ENCODE measurements at places on chromosomes 12 and 14.

GRCh38 chr14:101730626-101731186, 30.8 kb upstream of the PPP2R5C start:
- DNase-seq = no peak

DNA sequence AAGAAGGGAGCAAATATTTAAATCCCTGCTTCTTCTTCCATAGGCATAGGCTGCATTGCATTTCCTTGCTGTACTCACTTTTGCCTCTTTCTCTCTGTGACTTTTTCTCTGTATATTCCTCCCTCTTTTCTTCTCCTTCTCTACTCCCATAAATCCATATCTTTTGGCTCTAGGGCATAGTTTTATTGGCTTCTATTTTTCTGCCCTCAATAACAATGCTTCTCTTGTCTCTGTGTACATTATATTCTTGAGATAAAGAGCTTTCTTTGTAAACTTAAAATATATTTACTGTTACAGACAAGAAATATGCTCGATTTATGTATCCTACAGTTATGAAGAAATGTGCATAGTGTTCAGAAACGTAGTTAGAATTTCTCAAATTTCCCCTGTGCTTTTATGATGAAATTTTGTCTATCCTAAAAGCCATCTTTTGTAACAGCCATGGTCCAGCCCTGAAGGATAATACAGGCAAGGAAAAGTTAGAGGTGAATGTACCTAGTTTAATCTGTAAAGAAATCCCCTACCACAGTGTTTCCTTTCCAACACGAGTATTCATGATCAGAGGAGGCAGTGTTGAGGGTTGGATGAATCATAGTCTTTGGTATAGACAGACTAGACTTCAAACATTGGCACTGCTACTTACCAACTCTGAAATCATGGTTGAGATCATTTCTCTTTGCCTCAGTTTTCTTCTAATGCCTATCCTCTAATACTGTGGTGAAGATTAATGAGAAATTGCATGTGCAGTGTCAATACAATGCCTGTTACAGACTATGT, 173.3 kb upstream of the FAR2 start:
- DNase-seq = no peak

GRCh38 chr14:90641168-90641567, 175.1 kb downstream of the TTC7B start:
- no peak for DNase-seq

- DNase-seq = no peak
These were observed 179.0 kb upstream of the KRR1 start for GRCh38 chr12:75690296-75690955.

DNA sequence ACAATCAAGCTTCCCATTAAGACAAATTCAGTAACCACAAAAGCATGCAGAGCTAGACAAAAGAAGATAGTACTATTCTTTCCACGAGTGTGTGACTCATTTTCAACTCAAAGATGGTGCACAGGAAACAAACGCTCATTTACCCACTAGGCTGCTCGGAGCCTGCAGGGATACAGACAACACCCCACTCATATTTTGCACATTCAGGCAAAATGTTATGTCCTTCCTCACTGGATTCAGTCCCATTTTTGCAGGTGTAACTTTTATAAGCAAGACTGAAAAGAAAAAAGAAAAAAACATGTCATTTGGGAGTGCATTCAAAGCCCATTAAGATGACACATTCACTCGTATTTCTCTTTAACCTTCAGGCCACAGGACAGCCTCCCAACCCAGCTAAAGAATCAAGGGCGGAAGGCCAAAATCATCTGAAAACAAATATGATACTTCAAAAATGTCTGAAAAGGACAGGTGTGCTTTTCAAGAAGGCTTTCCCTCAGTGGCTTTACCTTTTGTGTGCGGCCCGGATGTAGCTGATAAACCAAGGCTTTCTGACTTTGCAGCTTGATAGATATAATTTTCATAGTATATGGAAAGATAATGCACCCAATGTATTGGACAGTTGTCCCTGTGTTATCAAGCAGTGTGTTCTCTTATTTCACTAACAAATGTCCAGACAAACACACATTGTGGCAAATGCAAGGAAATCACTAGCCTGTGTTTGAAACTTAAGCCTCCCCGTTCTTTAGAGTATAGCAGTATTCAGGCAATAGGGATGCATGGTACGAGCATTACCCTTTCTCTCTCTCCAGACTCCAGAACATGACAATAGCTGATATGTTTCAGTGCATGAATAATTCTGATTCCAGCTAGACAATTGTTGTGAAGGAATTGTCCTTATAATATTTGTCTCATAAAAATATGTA, 147.8 kb upstream of the KRR1 start:
- no peak for DNase-seq

DNA sequence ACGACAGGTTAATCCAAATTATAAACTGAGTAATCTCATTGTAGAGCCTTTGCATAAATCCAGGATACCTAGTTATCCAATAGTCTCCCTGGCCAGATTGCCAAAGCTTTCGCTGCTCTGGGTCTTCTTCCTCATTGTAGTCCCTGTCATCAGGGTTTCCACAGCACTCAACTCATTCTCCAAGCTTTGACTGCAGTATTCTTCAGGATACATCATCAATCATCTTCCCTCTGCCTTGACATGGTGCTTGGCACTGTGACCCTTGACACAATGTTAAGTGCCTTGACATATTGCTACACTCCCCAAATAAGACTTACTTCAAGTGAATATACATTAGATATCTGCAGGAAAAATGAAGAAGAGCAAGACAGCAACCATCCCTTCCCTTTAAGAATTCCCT, 60.1 kb upstream of the RESF1 start:
- no peak for DNase-seq

- no peak for DNase-seq
These were observed 37.8 kb upstream of the PPP1CC start for GRCh38 chr12:110780448-110780847.

- DNase-seq = no peak
These were observed 82.9 kb downstream of the NCOR2 start for GRCh38 chr12:124484526-124484953.

DNA sequence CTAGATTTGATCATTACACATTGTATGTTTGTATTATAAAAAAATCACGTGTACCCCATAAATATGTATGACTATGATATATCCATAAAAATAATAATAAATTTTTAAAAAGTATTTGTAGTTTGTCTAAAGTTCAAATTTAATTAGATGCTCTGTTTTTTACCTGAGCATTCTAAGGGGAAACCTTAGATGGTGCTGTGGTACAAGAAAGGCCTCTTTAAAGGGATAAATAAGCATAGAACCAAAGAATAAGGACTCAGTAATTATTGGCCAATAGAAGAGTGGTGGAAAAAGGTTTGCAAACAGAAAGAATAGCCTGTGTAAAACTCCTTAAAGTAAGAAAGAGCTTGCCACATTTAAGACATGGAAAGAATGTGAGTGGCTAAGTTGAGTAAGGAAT, 580.1 kb upstream of the SEL1L start:
- no peak for DNase-seq

DNA sequence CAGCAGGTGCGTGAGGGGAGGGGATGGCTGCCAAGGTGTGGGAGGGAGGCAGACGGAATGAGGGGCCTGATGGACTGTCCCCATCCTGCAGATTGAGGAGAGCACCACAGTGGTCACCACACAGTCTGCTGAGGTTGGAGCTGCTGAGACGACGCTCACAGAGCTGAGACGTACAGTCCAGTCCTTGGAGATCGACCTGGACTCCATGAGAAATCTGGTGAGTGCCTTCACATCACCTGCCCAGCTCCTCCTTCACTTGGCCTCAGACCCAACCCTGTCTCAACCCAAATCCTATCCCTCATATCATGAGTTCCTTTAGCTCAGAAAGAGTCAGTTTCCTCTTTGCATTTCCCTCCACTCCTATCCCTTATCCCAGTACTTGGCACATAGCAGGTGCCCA, 2.7 kb downstream of the KRT18 start:
- DNase-seq = no peak

- DNase-seq = no peak
These were observed 10.3 kb downstream of the TESPA1 start for GRCh38 chr12:54974279-54974678.

GRCh38 chr12:6292606-6293005, 17.9 kb upstream of the PLEKHG6 start:
- no peak for DNase-seq

Data from activated naive CD4-positive, alpha-beta T cell (primary cell).